ENCODE measurements at places on chromosomes 11 and 22.

GRCh38 chr11:129703846-129704245 lies 111.8 kb upstream of the TMEM45B start:
- DNase-seq: no peak

- peak; percentile 34 for DNase-seq
Measured at GRCh38 chr11:126434950-126435335, 79.5 kb downstream of the ST3GAL4 start.

DNA sequence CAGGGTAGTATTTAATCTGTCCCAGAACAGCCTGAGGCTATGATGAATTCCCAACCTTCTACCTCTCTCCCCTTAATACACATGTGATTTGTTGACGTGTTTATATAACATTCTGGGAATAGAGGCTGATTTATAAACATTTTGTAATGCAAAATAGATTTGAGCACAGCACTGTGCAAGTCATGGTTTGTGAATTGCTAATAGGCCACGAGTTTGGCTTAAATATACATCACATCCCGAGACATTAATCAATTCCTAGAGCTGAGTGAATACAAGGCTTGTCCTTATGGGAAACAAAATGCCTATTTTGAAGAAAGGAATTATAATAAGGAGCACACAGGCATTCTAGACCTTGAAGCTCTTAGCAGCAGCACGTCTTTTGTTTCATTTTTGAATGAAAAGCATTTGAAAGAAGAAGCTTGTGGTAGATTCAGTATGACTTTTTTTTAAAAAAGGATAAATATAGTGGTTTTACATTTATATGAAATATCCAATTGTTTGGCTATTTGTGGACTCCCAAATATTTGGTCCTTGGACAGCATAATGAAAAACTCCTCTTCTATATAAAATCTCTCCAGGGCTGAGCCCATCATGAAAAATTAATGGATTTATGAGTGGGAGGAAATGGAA lies 116.4 kb downstream of the SLC17A6 start:
- no peak for DNase-seq

- DNase-seq: no peak
Measured at GRCh38 chr11:106834567-106834966, 183.7 kb downstream of the GUCY1A2 start.

GRCh38 chr11:35031867-35032266 lies 107.1 kb upstream of the CD44 start:
- no peak for DNase-seq

DNA sequence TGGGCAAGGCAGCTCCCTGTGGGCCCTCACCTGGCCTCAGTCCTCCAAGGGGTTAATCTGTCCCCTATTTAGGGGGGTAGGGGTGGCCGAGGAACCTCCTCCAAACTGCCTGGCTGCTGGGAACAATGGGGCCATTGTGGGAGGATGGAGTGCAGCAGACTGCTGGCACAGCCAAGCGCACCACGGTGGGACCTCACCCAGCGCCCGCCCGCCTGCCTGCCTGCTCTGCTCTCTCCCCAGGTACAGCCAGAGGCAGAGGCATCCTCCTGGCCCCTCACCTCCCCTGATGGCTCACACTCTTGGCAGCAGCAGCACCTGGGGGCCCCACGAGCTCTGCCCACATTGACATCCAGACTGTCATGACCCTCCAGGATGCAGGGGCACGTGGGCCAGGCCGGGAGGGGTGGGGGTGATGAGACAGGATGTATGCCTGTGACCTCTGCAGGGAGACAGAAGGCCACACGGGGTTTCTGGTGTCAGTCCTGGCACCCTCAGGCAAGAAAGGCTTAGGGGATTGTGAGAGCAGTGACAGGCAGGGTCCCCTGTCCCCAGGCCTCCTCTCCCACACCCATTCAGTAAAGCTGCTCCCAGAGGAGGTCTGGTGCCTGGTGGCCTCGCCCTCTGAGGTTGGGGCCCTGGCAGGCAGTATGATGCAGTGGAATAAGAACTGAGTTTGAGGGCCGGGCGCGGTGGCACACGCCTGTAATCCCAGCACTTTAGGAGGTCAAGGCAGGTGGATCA lies 11.4 kb downstream of the BCL9L start:
- DNase-seq: no peak

GRCh38 chr11:102426000-102426399 lies 26.6 kb downstream of the TMEM123 start:
- DNase-seq: no peak

DNA sequence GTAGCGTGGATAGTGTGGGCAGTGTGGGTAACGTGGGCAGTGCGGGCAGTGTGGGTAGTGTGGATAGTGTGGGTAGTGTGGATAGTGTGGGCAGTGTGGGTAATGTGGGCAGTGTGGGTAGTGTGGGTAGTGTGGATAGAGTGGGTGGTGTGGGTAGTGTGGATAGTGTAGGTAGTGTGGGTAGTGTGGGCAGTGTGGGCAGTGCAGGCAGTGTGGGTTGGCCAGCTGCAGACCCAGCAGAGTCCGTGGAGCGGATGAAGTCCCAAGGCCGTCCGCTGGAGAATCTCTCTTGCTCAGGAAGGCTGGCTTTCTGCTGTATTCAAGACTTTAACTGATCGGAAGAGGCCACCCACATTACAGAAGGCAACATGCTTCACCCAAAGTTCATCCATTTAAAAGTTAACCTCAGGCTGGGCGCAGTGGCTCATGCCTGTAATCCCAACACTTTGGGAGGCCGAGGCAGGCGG lies 26.1 kb upstream of the KRTAP5-6 start:
- DNase-seq: no peak

DNA sequence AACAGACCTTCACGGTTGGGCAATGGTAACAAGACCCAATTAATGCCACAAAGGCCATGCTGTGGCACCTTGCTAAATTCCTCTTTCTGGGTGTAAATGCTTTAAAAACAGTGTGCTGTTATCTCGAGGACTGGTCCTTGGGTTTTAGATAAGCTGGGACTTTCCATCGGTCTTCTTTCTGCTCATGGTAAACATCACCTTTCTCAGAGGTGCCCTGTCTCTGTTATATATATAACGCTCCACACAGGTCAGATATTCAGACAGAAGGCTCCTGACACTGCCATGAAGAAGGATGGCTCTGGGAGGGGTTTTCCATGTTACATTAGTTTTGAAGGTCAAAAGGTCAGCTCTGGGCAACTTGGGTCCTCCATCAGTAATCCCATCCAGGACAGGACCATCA lies 151.6 kb downstream of the BBOX1 start:
- DNase-seq: no peak

DNA sequence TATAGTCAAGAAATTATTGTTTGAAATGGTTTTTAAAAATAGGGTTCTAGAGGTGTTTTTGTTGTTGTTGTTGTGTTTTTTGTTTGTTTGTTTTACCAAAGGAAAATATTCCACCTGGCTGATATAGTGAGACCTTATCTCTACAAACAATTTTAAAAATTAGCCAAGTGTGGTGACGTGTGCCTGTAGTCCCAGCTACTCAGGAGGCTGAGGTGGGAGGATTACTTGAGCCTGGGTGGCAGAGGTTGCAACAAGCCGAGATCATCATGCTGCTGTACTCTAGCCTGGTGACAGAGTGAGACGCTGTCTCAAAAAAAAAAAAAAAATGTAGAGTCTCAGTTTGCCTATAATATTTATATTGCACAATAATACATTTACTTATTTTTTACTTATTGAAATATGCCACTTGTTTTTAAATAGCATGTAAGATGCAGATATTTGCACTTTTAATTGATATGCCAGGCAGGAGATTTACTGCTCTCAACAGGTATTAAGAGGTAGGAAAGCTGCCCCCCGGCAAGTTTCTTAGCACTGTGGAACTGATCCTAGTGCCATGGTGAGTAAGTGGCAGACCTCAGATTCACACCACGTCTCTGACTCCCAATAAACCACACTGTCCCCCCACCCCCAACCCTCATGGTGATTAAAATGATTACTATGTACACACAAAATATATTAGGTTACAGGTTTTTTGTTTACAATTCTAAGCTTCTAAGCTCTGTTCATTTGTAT lies 157.4 kb downstream of the TEAD1 start:
- no peak for DNase-seq

GRCh38 chr11:118790357-118791110 lies 430 bp downstream of the DDX6 start:
- DNase-seq: peak; percentile 71

DNA sequence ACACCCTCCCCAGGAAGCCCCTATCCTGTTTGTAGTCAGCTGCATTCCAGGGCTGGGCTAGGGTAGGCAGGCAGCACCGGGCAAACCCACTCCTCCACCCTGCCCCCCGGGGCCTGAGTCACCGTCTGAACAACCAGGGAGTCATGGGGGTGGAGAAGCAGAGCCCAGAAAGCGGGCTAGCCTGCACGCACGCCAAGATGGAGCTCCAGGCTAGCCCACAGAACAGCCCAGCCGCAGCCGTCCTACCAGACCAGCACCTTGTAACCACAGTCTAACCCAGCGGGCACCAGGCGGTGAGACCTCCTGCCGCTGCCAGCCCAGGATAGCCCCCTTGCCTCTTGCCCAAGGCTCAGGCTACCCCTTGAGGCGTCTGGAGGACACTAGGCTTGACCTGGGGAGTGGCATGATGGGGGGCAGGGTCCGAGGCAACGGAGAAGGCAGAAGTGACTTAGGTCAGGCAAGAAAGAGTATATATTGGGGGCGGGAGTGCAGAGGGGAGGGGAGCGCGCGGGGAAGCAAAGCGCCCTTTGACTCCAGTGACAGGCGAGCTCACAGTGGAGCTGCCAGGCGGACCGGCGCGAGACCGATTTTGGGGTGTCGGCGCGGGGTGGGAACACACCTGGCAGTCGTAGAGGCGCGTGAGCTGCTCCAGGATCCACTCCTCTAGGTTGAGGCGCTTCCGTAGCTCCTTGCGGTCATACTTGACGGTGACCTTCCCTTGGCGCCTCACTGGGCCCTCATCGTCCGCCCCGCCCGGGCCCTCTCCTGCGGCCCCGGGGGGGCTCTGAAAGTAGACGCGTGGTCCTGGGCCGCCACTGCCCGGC lies 734 bp downstream of the PPP1R14B start:
- DNase-seq: peak; percentile 45

DNA sequence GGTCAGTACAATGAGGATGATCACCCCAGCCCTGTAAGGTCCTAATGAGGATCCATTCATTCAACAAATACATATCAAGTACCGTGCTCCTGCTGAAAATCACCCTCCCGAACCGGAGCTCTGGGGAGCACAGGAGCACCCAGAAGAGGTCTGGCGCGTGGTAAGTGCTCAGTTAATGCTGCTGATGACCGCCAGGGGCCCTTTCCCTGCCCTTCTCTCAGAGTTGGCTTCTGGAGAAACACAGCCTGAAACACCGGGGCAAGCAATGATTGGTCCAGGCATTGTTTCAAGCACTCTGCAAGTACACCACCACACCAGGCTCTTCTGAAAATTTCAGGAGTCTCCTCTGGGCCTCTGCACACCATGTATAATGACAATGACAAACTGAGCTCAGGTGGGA lies 3.8 kb upstream of the CCDC86 start:
- DNase-seq: no peak

DNA sequence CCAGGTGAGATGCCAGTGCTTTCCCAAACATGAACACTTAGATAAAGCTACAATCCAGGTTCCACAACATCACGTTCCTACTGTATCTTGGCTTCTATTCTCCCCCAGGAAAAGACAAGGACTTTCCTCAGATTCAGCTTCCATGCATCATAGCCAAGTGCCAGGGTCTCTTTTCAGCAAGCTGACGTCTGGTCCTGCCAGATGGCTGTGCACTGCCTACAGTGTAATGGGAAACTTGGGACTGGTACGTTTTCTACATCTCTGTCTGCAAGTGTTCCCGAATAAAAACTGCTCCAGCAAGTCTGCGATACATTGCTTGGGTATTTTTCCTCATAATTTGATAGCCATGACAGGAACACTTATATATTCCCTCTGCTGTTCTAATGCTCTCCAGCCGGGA lies 412.5 kb downstream of the FAM181B start:
- DNase-seq: no peak

GRCh38 chr11:49208006-49208721 lies at the start of gene FOLH1:
TSS of gene FOLH1 (minus strand) at chr11:49208602. CDS start at chr11:49208409, 193 bp downstream.
- DNase-seq: peak; percentile 6

DNA sequence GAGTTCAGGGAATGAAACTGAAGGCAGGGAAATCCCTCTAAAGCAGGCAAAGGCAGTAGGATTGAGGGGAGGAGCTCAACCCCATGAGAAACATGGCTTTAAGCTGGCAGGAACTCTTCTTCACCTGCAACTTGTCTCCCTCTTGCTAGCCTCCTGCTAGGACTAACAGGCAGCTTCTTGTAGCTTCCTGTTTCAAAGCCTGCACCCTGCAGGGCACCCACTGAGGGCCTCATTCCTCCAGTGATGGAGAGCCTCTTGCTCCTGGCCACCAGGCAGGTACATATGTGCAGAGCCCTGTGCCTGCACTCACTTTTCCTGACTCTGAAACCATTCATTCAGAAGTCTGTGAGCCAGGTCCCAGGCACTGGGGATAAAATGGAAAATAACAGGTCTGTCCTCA lies 137.0 kb downstream of the SERGEF start:
- no peak for DNase-seq

DNA sequence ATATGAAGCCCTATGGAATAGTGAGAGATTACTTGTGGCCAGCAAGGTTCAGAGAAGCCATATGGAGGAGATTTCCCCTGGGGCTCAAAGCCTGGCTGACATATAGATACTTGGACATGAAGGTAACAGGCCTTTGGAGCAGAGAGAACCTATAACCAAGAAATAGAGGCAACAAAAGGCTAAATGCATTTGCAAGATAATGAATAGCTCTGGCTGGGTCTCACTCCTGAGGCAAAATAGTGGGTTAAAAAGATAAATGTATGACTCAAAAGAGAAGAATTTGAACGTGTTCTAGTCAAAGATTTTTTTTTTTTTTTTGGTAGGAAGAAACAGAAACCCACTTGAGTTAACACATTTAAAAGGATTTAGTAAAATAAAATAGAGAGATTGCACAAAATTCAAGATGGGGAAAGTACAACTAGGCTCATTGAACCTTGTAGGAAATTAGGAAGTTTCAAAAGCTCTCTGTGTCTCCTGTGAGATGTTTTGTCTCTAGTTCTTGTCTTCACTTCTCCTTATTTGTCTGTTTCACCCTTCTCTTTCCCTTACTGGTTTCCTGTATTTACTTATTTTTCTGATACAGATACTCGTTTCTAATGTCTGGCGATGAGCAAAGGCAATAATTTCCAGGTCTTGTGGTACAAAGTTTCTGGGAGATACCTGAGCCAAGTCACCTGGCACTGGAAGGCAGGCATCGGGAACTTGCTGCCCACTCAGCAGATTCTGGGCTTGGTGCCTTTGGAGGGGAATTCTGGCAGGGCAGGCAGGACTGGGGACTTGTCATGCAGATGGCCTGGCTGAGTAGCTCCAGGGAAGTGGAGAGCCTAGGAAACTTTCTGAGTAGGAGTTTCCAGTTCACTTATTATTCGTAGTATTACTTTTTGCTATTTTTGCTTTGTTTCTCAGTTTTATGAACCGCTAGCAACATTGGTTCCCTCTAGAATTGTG lies 49.2 kb upstream of the SESN3 start:
- DNase-seq: peak; percentile 24

- no peak for DNase-seq
Measured at GRCh38 chr11:134349802-134350355, 18.1 kb downstream of the GLB1L2 start.

GRCh38 chr22:19823902-19824211 lies 30.8 kb downstream of the GNB1L start:
- DNase-seq: no peak

- DNase-seq: peak; percentile 29
Measured at GRCh38 chr22:44289414-44290171, 23.2 kb downstream of the SHISAL1 start.

All from WERI-Rb-1 (cell line).